ENCODE measurements at places on chromosomes 4 and X.

- DNase-seq: no peak
These were observed 79.7 kb upstream of the OTUD4 start for GRCh38 chr4:145260091-145260490.

DNA sequence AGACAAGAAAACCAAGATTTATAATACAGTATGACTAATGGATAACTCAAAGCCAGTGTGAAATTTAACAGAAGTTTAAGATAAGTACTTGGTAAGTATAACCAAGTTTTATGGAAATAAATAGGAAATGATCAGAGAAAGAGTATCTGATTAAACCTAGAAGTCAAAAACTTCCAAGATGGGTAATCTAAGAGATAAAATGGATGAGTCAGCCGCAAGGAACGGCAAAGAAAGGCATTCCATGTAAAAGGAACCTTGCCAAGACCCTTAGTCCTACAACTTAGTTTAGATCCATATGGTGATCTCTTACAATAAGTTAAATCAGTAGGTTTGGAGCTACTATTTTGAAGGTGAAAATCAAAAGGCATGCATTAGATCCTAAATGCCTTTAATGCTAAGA is 34.8 kb downstream of the LIN54 start:
- DNase-seq: no peak

DNA sequence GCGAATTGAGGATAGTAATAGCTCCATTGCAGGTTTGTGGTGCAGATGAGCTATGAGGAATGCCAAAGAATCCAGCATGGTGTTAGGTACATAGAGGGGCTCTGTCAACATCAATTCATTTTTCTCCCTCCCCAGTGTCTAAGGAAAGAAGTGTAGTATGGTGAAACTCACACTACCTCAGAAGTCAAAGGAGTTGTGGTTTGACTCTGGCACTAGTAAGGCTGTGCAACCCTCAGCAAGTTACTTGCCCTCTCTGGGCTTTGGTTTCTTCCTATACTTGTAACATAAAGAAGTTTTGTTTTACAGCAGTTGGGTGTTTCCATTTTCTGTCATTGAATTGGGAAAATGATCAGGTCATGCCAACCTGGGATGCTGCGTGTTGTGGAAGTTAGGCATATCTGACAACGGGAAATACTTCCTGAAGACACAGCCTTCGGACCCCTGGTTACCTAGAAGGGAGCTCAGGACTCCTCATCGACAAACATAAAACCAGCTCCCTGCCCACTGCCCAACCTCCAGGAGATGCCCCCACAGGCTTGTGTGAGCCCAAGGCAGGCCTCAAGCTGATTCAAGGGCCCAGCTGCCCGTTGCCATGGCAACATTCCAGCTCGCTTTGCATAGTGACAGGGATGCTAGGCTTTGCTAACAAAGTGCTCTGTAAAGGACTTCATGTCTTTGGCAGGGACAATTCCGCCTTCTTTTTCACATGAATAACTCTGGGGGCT is 71.4 kb downstream of the RTL5 start:
- DNase-seq: no peak

- no peak for DNase-seq
These were observed 17.2 kb upstream of the HPGDS start for GRCh38 chr4:94359838-94360237.
